ENCODE measurements at places on chromosomes 12 and 14.

GRCh38 chr12:118374909-118375308 is 1.4 kb upstream of the SUDS3 start:
- no peak for DNase-seq

DNA sequence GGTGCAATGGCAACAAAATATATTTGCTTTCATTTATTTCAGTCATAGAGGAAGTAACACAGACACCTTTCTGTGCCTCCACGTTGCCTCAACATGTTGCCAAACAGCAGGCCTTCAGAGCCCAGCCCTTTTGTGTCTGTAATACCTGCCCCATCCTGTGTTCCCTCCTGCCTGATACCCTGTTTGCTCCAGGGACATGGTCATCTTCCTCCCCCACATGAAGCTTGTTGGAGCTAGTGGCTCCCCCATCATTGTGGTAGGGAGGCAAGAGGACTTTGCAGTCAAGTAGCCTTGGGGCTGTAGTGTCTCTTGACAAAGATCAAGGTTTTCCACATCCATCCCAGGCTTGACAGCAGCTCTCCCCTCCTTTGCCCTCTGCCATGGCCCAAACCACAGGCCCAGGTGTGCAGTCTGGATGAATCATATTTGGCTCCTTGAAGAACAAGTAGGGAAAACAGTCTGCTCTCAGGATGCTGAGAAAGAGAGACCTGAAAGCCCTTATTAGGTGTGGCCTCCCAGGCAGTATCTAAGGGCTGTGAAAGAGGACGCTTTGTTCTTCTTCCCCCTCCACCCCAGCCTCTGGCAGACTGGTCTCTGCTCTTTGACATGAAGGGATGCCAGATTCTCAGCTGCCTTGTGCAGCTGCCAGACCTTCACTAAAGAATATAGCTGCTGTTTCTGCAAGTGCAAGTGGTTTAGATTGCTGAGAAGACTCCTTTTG is 329.0 kb downstream of the C12orf75 start:
- no peak for DNase-seq

DNA sequence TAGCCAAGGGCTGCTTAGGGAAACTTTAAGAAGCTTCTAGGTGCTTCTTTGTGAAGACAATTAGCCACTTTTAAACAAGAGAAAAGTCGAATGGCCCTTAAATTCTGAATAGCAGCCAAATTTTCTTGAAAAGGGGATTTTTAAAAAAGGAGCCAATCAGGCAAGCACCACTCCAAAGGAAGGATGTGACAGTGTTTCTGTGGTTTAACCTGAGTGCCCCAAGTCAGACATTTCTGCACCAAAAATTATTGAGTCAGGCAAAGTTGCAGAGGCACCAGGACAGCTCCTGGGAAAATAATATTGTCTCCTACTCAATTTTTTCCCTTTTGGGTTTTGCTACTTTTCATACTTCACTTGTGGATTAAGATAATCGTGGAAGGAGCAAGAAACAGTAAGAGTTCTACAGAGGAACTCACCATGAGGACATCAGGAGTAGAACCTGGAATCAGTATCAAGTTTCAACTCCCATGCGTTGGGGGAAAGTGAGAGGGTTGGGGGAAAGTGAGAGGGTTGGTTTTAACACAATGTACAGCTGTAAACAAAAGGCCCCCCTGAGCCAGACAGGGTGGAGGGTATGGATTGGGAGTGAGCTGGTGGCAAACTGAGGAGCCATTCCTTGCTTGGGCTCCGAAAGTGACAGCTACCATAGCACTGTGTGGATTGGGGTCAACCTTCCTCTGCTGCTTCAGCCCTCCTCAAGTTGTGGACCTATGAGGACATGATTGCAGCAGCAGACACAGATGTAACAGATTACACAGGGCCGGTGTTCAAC is 90.8 kb downstream of the SLC38A1 start:
- no peak for DNase-seq

GRCh38 chr14:80956922-80957321 is 1.5 kb downstream of the TSHR start:
- DNase-seq: no peak

GRCh38 chr14:41805633-41806032 is 199.0 kb downstream of the LRFN5 start:
- no peak for DNase-seq

DNA sequence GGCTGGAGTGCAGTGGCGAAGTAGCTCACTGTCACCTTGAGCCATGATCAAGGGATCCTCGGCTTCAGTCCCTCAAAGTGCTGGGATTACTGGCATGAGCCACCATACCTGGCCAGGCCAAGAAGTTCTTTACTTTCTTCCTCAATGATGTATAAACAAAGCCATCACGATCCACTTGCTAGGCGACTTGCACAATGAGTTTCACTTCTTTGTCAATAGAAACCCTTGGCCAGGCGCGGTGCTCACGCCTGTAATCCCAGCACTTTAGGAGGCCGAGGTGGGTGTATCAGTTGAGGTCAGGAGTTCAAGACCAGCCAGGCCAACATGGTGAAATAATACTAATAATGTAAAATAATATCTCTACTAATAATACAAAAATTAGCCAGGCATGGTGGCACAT is 14.4 kb upstream of the SPSB2 start:
- DNase-seq: no peak

- DNase-seq: no peak
Measured at GRCh38 chr14:37443461-37443860, 151.6 kb downstream of the FOXA1 start.
